HTR-8/SVneo (cell line): ENCODE measurements at places on chromosomes 5 and 9.

DNA sequence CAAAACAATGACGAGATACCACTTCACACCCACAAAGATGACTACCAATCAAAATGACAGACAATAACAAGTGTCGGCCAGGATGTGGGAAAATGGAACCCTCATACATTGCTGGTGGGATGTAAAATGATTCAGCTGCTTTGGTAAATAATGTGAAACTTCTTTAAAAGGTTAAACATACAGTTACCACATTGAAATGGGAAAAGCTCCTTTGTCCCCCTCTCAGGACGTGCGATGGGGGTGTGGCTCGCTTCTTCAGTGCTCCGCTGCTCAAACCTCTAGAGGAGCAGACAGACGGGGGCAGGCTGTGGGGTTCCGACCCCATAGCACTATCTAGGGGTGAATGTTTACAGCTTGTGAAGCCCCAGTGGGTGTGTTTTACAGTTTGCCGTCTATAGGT, 8.0 kb upstream of the PLPP6 start:
- no peak for DNase-seq

GRCh38 chr9:129221979-129222635, 44.0 kb upstream of the IER5L start:
- no peak for DNase-seq

GRCh38 chr9:132023419-132024180, 56.1 kb downstream of the MED27 start:
- DNase-seq: no peak

GRCh38 chr5:14834584-14835550, 36.7 kb downstream of the ANKH start:
- DNase-seq: no peak

DNA sequence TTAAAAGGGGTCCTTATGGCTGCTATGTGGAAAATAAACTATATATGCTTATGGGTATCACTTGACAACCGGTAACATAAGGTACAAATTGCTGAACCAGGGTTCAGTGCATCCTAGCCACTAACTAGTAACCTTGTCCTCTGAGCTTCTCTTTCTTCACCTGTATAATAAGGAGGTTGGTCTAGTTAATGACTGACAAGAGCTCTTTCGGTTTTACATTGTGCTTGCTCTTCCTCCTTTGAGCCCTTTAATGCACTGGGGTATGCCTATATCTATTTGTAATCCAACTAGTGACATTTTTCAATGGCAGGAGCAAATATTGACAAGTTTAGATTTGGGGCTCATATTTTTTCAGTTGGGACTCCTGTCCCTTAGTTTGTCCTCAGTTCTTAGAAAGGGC, 66.1 kb downstream of the NPR3 start:
- DNase-seq: no peak

DNA sequence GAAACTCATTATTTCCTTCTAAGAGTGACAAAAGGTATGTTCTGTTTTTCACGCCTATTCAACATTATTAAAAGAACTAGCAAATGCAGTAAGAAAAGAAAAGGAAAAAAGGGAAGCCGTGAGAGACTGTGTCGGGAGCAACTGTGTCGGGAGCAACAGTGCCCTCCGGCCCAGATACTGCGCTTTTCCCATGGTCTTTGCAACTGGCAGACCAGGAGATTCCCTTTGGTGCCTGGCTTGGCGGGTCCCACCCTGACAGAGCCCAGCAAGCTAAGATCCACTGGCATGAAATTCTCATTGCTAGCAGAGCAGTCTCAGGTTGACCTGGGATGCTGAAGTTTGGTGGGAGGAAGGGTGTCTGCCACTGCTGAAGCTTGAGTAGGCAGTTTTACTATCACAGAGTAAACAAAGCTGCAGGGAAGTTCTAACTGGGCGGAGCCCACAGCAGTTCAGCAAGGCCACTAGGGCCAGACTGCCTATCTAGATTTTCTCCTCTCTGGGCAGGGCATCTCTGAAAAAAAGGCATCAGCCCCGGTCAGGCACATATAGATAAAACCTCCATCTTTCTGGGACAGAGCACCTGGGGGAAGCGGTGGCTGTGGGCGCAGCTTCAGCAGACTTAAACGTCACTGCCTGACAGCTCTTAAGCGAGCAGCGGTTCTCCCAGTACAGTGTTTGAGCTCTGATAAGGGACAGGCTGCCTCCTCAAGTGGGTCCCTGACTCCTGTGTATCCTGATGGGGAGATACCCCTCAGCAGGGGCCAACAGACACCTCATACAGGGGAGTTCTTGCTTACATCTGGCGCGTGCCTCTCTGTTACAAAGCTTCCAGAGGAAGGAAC, 1237.4 kb upstream of the CDH18 start:
- no peak for DNase-seq

GRCh38 chr9:108783326-108783725, 72.5 kb downstream of the ACTL7B start:
- DNase-seq: no peak

GRCh38 chr5:139797856-139798510, 2.4 kb downstream of the PSD2 start:
- no peak for DNase-seq

DNA sequence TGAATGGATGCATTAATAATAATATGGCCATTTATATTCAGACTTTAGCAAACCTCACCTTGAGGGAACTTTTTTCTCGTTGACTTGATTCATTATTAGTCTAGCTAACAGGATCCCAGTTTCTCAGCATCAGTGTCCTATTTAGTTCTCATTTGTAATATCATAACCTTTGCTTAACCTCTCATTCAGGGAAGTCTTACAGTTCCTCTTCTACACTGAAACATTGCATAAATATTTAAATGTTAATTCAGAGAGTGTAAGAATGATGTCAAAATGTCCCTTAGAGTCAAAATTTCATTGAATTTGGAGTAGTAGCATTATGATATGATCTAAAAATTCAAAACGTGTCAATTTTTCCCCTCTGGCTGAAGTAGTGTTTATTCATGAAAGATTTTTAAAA, 650.1 kb downstream of the EFNA5 start:
- no peak for DNase-seq

DNA sequence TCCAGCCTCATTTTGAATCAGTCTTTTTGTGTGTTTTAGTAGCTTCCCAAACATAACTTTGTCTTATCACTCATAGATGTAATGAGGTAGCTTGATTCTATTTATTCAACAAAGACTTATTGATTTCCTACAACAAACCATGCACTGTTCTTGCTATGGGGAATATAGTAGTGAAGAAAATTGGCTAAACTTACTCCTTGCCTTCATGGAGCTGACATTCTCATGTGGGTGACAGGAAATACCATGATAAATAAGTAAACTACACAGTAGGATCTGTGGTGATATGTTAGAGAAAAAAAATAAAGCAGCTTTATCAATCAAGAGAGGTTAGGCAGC, 255.7 kb upstream of the TNC start:
- DNase-seq: no peak

DNA sequence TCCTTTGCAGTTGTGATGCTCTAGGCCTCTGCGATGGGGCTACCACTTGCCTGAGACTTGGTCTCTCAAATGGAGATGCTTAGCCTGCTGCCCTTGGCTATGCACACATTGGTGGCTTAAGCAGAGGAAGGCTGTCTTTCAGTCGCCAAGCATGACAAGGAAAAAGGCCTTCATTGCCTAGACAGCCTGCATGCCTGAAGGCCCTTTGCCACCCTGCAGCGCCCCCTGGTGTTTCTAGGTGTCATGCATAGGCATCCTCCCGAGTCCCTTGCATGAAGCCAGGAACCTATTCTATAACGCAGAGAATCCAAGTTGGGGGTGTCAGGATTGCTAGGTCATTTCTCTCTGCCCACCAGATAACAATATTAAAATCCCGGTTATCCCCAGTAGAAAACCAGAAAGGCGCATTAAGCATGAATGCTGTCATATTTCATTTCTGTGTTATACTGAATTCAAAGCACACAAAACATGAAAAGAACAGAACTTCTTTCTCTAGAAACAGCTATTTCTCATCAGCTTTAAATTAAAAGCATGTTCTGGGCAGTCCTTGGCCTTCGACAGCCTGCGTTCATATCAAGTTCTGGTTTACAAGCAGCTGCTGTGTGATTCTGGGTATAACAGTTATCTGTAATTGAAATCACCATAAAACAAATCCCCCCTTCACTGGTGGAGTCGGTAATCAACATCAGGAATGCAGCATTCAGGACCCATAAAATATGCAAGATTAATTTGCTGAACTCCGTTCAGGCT, 59.7 kb upstream of the TRPC7 start:
- peak; percentile 53 for DNase-seq

DNA sequence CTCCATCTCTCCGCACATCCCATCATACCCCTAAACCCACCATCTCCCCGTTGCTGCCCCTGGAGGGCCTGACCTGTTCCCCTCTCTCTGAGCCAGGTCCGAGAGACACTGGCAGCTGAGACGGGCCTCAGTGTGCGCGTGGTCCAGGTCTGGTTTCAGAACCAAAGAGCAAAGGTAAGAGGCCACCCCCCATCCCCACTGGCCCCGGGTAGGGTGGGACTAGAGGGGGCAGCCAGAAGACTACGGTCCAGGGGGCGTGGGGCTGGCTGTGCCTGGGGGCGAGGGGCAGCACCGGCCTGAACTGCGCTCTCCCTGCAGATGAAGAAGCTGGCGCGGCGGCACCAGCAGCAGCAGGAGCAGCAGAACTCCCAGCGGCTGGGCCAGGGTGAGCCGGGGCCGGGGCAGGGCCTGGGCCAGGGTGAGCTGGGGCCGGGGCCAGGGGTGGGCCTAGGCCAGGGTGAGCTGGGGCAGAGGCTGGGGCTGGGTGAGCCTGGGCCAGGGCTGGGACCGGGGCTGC, 79.8 kb downstream of the LMX1B start:
- DNase-seq: no peak

DNA sequence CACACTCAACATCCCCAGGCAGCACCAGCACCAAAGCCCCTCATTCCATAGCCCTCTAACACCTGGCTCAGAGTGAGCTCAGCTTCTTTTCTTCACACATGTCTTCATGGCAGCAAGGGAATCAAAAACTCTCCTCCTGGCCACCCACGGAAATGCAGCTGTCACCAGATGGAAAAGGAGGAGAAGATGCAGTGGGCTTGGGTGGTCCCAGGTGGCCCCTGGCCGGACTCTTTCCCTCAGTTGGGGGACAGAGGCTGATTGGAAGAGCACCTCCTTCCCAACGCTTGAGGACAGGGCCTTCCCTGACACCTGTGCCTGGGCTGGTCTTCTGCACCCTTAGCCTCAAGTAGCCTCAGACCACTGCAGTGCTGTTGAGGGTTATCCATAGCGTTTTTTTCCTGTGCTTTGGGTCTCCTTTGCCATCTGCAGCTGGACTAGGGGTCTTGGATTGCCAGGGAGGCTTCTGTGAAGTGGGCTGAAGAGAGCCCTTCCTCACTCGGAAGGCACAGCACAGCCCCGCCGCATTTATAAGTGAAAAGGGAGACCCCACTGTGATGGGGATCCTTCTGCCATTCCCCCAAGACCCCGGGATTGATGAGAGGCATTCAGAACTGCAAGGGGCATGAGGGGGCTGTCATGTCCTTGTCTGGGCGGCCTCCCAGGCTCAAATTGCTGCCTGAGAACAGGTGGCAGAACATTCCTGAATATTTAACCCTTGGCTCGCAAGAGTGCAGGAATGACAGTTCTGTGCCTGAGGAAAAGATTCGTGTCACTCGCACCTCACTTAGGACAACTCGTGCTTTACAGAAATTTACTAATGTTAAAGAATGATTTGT, 200.0 kb downstream of the AUH start:
- no peak for DNase-seq

DNA sequence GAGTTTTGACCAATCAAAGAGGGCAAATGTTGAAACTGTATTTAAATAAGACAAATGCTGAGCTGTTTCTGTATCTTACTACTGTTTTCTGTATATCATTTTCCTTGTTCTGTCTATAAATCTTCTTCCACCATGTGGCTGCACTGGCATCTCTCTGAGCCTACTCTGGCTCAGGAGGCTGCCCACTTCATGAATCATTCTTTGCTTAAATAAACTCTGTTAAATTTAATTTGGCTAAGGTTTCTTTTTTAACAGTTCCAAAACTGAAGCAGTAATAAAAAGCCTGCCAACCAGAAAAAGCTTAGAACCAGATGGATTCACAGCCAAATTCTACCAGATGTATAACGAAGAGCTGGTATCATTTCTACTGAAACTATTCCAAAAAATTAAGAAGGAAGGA, 40.2 kb upstream of the TAS2R1 start:
- no peak for DNase-seq

GRCh38 chr5:9739135-9739534, 109.0 kb upstream of the TAS2R1 start:
- no peak for DNase-seq

DNA sequence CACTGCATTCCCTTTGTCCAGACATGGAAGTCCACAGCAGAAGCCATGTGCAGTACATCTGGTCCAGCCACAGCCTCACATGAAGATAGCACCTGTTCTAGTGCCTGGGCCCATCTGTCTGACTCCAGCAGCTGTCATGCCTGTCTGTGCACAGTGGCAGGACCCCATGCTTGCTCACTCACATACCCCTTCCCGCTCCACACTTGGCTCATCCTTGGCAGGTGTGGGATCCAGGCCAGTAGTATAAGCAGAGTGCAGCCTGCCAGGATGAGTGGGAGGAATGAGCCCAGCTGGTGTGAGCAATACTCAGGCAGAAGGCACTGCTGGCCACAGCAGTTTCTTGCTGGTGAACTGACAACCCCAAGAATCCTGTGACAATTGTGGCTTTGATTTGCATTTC, 168.0 kb downstream of the PRDM9 start:
- DNase-seq: no peak

DNA sequence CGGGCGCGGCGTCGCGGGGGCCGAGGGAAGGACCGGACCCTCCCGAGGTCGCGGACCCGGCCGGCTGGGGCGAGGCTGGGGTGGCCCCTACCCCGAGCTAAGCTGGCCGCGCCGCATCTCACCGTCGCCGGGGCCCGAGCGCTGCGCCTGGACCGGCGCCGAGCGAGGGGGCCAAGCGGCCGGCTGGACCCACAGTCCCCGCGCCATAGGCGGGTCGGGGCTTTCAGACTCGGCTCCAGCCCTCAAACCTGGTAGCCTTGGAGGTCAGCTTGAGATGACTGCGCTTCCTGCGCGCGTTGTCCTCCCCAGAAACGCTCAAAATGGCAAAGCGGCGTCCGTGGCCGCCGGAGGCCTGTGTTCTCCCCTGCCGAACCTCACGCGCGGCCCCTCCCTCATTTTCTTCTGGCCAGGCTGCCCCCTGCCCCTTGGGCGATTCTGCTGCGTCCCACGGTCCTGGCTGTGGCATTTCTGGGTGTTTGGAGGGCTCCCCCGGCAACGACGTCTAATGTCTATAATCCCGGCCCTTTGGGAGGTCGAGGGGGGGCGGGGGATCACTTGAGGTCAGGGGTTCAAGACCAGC, 8.7 kb upstream of the GRIN1 start:
- no peak for DNase-seq

- DNase-seq: no peak
Measured at GRCh38 chr9:130118841-130119518, 53.2 kb upstream of the NCS1 start.

DNA sequence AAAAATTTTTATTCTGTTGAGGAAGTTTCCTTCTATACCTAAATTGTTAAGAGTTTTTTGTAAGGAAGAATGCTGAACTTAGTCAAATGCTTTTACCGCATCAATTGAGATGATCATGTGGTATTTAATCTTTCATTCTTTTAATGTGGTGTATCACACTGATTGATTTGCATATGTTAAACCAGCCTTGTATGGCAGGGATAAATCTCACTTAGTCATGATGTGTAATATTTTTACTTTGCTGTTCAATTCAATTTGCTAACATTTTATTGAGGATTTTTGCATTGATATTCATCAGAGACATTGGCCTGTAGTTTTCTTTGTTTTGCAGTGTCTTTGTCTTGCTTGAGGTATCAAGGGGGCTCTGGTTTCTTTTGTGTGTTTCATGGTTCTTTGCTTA, 125.3 kb upstream of the MEF2C start:
- DNase-seq: no peak
